ENCODE measurements at places on chromosomes 4 and X.

GRCh38 chr4:136793848-136794247, 738.4 kb downstream of the PCDH18 start:
- no peak for DNase-seq

DNA sequence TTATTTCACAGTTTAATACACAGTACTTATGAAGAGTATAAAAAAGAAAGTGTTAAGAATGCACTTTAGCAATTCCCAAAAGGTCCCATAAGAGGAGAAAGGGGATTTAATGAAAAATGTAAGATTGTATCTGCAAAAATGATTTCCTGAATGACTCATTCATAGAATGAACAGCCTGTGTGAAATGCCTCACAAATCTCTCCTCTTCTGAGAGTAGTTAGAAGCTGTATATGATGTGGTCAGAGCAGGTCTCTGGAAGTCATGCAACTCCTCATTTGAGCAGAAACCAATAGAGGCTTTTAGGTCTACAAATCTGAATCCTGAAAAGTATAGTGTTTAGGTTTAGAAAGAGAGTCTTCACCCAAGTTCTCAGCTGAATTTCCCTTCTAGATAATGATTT, 381.3 kb upstream of the INTU start:
- no peak for DNase-seq

DNA sequence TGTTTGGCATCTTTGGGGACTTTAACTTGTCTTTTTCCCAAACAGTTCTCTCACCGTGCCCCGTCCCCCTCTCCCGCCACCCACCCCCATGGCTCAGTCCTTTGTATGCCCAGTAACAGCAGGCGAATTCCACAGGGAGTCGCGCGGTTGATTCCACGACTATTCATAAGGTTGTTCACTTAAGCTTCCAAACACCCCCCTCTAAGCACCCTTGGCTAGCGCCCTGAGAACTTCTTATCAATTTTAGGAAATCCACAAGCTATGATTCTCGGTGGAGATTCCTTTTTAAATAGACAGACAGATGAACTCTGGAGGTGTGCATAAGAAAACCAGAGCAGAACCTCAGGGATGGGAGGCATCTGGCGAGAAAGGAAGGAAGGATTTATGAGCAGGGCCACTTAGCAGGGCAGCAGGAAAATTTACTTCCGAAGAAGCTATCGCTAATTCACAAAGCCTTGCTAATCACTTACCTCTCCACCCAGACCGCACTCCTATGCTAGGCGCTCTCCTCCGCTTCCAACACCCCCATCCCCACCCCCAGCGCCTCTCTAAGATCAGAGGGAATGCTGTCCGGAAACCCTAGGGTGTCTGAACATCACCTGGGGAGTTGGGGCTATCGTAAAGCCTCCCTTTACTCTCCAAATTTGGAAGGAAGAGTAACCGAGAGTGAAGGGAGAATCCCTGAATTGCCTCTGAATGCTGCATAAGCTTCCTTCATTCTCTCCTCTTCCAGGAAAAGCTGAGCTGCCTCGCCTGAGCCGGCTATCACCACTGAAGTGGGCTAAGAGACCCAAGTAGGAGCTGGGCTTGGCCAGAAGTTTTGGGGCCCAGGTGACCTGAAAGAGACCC, 1.7 kb downstream of the UNC5C start:
- no peak for DNase-seq

GRCh38 chr4:13922459-13922858, 294.9 kb upstream of the BOD1L1 start:
- DNase-seq, result no peak

GRCh38 chr4:154427149-154427548, 64.5 kb downstream of the DCHS2 start:
- DNase-seq, result no peak

DNA sequence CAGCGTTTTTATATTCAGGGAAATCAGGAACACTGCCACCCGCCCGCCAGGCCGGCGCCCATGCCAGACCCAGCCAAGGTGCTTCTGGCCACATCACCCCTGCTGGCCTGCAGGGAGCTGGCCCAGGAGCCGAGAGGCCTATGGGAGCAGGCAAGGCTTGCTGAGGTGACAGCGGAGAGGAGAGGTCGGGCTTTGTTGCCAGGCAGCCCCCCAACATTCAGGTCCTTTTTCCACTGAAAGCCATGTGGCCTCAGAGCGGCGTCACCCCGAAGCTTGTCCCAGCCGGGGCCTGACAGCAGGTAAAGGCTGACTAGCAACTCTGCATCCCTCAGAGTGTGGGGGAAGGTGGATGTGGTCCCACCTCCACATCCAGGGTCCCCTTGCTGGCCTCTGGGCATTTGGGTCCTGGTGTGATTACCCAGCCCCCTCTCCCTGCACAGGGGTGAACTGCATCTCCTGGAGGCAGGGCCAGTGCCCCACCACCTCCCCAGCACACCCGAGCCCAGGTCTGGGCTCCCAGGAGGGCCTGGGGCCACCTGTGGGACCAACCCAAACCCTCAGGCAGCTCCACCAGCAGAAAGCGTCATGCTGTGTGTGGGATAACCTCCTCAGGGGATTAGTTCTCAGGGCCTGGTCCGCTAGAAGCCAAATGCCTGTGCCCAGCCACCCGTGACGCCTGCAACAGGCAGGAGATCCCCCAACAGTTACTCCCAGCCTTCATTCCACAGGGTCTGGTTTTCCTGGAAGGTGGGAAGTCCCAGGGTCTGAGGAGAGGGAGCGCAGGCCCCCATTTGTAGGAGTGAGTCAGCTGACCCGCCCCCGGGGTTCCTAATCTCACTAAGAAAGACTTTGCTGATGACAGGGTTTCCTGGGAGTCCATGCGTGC, at the start of gene PDE6B:
Gene PDE6B, plus strand, starts transcription at position 869 of the 886 bp plus-strand sequence. CDS start 54 bp downstream, outside the sequence.
- no peak for DNase-seq

DNA sequence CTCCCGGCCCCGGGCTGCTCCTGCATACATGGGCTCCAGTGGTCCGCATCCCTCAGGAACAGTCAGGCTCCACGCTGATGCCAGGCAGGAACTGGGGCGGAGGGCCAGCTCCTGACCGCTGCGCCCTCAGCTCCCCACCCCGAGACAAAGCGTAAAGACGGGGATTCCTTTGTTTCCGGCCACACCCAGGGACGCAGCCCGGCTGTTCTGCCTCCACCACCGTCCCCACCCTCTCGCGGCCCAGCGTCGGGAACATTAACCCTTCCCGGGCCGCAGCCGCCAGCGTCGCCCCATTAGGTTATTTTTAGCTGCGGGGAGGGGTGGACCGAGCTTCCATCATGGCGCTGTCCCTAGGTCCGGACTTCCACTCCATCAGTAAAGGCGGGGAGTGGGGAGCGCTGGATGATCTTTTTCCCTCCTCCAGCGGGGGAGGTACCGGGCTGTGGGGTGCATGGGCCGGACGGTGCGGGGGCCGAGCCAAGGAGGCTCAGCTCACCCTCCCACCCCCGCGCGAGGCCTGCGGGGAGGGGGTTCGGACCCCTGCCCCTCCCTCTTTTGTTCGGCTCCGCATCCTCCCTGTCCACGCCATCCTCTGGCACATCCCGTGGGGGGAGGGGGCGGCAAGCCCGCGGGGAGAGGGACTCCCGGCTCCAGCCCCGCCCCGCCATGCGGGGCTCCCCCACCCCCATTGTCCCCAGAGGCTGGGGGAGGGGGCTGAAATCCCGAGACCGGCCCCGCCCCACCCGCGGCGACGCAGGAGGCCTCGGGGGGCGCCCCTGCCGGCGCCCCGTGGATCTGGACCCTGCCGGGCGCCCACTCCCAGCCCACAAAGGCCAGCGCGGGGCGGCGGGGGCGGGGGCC, 5.3 kb downstream of the CRMP1 start:
- DNase-seq, result no peak

DNA sequence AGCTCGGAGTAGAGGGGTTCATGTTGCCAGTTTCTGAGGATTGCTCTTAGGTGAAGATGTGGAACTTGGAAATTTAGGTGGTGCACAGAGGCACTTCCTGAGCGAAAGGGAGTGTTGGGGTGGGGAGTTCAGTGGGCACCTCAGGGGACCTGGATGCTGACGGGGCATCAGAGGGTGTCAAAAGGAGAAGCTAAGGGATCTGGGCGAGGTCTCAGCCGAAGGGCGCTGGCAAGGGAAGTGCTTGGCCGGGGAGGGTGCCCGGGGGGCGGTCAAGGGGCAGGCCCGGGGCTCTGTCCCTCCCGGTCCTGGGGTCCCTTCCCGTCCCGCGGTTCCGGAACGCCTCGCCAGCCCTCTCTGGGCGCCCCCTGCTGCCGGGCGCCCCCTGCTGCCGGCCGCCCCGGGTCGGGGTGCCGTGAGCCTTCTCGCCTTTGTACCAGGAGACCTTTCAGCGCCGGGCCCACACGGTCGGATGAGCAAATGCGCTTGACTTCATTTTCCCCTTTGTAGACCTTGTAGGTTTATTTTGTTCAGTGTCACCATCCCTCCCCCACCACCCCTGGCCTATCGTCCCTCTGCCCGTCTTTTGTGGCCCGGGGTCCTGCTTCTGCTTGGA, 3.0 kb upstream of the PHOX2B start:
- DNase-seq, result no peak

DNA sequence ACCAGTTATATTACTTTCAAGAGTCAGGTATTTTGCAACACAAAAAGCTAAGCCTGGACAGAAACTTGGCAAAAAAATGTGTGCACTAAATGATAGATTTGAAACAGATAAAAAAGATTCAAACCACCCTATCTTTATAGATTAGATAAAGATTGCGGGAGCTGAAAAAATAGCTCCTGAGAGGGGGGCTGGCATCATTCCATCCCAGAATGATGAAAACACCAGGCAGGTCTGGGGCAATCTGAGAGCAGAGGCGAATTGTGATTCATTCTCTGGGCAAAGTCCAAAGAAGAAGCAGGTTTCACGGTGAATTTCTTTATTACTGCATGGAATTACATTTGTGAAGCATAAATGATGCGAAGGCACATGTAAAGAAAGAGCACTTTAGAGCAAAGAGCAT, 168.5 kb upstream of the DMD start:
- no peak for DNase-seq

DNA sequence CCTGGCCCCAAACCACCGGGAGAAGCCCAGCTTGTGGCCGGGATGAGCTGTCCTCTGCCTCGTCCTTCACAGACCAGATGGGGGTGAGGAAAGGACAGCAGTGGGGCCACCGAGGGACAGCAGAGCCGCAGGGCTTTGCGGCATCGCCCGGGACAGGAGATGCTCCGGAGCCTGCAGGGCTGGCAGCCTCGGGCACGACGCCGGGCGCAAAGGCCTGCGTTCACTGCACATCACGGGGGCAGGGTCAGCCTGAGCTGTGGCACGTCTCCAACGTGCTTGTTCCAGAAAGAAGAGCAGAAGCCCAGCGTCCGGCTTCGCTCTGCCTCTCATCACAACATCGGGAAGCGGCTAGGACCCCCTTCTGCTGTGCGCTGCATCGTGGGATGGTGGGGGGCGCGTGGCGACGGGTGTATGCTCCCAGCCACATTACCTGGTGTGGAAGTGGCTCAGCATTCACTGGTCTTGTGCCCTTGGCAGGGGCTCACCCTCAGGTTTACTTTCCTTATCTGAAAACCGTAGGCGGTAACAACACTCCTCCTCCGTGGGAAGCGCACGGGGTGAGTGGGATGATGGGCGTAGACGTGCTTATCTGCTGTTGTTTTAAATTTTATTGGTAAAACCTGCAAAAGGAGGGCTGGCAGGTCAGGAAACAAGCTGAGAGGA, 7.4 kb downstream of the TADA2B start:
- DNase-seq, result no peak

DNA sequence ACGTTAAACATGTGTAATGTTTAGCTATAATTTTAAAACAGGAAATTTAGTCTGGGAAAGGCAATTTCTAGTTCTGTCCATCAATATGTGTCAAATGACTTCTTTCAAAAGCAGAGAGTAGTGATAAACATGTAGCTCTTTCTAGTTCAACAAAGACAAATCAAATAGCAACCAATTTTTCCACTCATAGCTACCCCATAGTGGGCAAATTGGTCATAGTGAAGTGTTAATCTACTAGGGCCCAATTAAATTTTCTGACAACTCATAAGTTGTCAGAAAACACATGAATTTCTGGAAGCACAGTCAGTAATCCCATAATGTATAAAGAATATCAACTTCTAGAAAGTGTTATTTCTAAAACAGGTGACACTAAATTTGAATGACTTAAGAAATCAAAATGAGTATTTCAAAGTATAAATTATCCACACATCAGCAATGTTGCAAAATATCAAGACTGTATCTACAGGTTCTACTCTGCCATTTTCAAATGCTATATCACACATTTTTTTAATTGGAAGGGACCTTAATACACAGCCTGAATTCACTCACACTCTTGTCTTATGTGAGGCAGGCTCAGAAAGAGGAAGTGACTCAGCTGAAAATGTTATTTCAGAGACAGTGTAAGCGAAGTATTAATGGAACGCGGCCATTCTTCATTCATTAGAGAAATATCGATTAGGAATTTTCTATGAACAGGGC, 7.7 kb downstream of the OCIAD2 start:
- no peak for DNase-seq

DNA sequence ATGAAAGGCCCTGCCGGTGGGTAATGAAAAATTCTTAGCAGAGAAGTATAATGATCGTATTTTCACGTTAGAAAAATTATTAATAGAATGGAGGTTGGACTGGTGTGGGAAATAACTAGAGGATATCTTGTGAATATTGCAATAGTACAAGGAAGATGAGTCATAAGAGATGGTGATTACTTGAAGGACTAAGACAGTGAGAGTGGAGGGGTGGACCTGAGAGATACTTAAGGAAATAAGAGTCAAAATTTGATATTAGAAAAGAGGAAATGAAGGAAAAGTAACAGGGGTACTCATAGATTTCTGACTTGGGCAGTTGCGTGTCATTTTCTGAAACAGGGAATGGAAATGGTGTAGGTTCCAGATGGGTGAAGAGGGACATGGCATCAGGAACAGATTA, 1.7 kb upstream of the USP53 start:
- no peak for DNase-seq

- DNase-seq, result no peak
These were observed at the start of gene MTMR8 for GRCh38 chrX:64394874-64395567. MTMR8 (minus strand) TSS chrX:64395452; CDS start chrX:64395363, 89 bp downstream.

DNA sequence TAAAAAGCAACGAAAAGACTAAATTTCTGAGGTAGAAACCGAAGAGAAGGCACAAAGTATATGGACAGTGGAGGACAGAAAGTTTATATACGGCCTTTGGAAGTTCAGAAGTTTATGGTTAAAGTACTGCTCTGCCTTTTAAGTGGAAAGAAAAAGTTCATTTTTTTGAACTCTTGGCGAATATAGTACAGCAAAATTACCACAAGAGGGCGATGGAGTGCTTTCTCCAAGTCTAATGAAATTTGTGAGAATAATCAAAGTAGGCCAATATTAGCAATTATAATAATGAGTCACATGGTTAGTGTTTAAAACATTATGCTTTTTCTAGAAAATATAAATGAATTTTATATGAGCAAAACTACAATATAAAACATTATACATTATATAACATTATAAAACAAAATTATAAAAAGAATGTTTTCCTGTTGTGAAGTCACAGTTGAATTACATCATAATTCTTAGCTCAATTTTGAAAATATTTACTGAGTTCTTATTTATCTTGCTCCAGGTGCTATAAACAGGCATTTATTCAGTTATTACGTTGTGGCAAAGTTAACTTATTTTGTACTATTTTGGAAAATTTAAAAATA, 136.2 kb upstream of the BMPR1B start:
- no peak for DNase-seq

GRCh38 chrX:48864210-48864609, 28.8 kb upstream of the PCSK1N start:
- no peak for DNase-seq
